Mesothelial cell of epicardium (in vitro differentiated cells): ENCODE measurements at places on chromosomes 11 and 22. TPM values are rescaled to one million over a fixed set of nuclear protein-coding genes. Genes with fewer than 3 reads are reported as not detected.
A peak's percentile ranks its signal among the peaks of the same experiment; 100 is the strongest.

- DNase-seq: no peak
These were observed 58.9 kb downstream of the LINC01488 start for GRCh38 chr11:69540118-69541000.

DNA sequence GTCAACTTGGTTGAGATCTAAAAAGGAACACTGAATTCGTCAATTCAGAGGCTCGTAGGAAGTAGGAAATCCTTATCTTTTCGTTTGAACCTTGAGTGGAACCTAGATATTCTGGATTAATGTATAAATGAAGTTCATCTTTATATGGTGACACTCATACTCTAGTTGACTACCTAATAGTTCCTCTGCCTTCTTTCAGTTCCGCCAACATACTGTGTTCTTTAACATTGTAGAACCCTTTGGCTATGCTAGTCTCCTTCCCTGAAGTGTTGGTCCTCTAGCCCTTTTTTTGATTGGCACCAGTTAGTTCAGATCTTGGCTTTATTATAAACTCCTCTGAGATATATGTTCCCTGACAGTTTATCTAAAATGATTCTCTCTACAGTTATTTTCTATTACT, 1.5 kb downstream of the ATM start:
- no peak for DNase-seq

DNA sequence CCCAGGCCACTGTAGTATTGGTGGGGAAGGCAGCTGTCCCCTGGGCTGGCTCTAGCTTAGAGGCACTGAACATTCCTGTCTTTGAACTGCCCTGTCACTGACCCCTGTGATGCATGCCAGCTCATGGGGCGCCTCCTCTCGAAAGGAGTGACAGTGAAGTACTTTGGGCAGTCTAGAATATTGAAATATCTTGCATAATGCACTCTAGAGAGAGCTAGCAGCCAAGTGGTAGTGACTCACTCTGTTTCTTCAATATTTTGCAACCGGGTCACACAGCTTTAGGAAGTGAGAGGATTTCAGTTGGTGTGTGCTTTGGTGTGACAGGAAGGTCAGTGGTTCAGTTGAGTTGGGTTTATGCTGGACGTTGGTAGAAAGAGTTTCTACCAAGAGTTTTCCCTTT, 35.5 kb upstream of the ST14 start:
- DNase-seq: no peak

DNA sequence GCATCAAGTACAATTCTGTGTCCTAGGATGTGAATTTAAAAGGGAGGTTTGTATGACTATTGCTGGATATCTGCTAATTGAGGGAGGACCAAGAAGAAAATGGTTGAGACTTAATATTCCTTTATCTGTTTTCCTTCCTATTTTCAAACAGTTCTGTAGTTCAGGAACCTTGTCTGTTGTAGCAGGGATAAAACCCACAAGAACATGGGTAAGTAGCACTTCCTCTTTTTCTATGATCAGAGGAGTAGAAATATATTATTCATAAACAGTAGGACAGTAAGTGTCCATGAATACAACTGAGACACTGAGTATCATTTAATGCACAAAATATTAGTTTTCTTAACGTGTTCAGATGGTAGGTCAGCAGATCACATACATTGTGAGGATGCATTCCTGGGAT, 7.6 kb downstream of the MS4A3 start:
- no peak for DNase-seq

DNA sequence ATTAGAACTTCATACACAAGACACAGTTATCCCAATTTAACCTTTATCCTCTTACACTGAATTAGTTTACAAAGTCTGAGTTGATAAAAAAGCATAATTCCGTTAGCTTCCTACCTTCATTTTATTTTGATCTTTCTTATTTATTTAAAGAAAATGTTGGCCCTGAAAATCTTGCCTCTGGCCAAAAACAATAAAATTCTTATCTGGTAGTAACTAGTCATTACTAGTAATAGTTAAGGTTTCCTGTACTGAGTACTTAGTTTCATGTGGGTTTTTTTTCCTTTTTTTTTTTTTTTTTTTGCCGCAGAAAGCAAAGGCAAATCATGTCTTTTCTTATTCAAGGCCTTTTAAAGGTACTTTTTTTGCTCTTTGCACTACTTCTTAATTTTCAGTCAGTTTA, 120.6 kb downstream of the PAX6 start:
- no peak for DNase-seq

DNA sequence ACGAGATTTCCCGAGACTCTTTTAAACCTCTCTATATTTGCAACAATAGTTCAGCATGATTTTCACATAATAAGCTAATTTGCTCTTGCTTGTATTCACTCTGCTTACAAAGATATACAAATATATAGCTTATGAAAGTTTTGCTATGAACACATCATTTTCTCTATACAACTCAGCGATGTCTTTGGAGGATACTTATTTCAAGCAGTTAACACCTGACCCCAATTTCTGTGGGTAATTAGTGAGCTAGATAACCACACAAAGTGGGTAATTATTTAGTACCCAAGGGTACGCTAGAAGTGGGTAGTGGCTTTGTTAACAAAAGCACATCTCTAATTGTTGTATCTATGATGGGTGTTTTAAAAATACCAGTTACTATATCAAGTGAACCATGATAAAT, 12.3 kb downstream of the BLID start:
- DNase-seq: no peak

Gene JAM3
- 36.2 to 39.3 TPM (median 37.6 TPM) in 3 replicates for total RNA-seq

Gene TSPAN18
- 45.4 to 51.3 TPM (median 47.4 TPM) in 3 replicates for total RNA-seq

Gene USP2
- 12.4 to 13.2 TPM (median 13.1 TPM) in 3 replicates for total RNA-seq

Gene UNC93B1
- total RNA-seq: 19.0 to 23.7 TPM (median 20.4 TPM) in 3 replicates

GRCh38 chr22:24001314-24001713, 3.9 kb downstream of the GSTT4 start:
- DNase-seq: no peak

DNA sequence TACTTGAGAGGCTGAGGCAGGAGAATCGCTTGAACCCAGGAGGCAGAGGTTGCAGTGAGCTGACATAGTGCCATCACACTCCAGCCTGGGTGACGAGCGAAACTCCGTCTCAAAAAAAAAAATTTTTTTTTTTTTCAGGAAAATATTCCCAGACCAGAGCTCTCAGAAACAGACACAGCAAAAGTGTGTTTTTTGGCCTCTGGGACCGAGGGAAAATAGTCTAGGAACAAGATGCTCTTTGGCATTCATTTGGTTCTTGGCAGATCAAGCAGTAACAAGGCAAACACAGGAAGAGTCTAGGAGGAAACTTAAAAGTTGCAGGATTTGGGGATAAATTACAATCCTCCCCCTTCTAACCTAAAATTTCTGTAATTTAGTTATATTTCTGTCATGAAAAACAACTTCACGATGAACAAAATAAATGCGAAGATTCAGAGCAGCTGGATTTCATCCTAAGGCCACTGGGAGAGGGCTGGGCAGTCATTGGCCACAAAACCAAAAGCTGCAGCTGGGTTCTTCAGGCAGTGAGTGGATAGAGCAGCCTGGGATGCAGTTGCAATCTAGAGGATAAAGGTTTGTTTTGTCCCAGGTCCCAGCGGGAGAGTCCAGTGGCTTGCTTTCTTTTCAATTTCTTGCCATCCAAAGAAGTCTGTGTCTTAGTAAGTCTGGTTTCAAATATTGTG, 19.7 kb downstream of the ATG16L2 start:
- no peak for DNase-seq

Gene PTPRCAP
- total RNA-seq: 1.4 to 1.8 TPM (median 1.6 TPM) in 3 replicates

GRCh38 chr11:94747146-94747545, 21.0 kb upstream of the AMOTL1 start:
- no peak for DNase-seq

- DNase-seq: no peak
These were observed 184.9 kb upstream of the SESN3 start for GRCh38 chr11:95415837-95416304.

GRCh38 chr22:17475318-17476230, 87.7 kb upstream of the SLC25A18 start:
- no peak for DNase-seq

Gene CCDC157
- 4.7 to 5.8 TPM (median 4.7 TPM) in 3 replicates for total RNA-seq

Gene KCNJ5
- total RNA-seq: 0.09 to 0.23 TPM (median 0.11 TPM) in 3 replicates

GRCh38 chr11:119635776-119636175, 93.2 kb downstream of the NECTIN1 start:
- no peak for DNase-seq

DNA sequence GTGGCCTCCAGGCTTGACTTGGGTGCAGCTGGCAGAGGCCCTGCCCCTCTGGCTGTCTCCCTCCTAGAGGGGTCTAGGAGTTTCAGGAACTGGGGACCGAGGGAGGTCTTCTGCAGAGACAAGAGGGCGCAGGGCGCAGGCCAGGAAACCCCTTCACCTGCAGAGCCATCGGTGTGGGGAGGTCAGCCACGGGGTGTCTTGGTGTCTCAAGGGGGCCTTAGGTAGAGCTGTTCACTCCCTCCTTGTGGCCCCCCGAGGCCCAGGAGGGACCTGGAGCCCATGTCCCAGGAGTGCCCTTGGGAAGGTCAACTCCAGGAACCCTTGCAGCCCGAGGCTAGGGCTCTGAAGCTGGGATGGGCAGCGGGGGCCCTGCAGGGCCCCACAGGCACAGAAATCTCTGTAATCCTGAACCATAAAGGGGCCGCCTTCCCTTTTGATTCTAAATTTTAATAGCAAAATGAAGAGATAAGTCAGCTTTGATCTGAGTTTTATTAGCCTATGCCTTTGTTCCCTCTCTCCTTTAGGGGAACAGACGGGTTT, 31.4 kb upstream of the TH start:
- DNase-seq: peak; percentile 12

Gene KCNJ11
- 2.0 to 3.0 TPM (median 2.1 TPM) in 3 replicates for total RNA-seq

Gene TMEM132A
- total RNA-seq: 182 to 197 TPM (median 193 TPM) in 3 replicates

GRCh38 chr11:126543691-126544090, 188.2 kb downstream of the ST3GAL4 start:
- no peak for DNase-seq

DNA sequence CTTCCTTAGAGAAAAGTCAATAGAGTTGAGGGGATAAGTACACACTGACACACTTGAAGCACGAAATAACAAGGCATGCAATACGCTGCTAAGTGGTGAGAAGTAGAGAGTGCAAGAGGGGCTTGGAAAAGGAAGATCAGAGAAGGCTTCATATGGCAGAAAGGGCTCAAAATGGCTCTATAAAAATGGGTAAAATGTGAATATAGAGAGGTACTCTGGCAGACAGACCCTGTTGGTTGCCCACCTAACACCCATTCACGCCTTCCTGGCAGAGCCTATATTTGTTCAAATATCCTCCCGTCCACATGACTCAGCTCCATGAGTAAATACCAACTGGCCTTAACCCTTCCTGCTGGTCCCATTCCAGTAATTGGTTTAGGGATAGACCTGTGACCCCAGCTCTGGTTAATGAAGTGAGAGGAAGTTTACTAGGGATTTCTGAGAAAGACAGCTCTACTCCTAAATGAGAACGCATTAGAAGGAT, 38.9 kb upstream of the CCDC34 start:
- no peak for DNase-seq

Gene GRIK4
- 1.5 to 2.2 TPM (median 1.8 TPM) in 3 replicates for total RNA-seq

DNA sequence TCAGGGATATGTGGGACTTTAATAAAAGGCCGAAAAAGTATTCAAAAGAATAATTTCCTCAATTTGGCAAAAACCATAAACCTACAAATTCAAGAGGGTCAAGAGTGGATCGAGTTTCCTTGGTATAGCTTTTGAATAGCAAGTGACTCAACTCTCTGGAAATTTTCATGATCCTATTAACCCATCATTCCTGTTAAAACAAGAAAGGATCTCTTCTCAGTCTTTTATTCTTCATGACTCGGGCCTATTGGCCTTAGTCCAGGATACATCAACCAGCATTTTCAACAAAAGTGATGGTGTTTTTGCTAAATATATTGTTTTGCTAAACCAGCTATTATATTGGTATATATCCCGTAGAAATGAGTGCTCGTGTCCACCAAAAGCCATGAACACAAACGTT, 110.3 kb downstream of the ATXN10 start:
- DNase-seq: no peak

Gene CAT
- total RNA-seq: 29.2 to 34.4 TPM (median 30.5 TPM) in 3 replicates

DNA sequence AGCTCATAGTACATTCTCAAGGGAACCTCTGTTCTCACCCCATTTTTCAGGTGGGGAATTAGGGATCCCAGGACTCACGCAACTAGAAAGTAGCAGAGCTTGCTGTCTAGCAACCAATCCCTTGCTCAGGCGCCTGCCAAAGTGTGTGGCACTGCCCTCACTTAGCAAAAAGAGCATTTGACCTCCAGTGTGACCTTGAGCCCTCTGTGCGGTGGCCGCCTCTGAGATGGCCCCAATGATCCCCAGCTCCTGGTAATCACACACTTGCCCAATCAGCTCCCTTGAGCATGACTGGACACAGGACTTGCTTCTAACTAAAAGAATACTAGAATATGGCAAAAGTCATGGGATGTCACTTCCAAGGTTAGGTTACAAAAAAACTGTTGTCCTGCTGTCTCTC, 2.6 kb upstream of the LGALS2 start:
- DNase-seq: no peak

Gene BATF2
- 1.5 to 1.9 TPM (median 1.7 TPM) in 3 replicates for total RNA-seq

Gene OR52I2
- total RNA-seq: not detected in 3 replicates

DNA sequence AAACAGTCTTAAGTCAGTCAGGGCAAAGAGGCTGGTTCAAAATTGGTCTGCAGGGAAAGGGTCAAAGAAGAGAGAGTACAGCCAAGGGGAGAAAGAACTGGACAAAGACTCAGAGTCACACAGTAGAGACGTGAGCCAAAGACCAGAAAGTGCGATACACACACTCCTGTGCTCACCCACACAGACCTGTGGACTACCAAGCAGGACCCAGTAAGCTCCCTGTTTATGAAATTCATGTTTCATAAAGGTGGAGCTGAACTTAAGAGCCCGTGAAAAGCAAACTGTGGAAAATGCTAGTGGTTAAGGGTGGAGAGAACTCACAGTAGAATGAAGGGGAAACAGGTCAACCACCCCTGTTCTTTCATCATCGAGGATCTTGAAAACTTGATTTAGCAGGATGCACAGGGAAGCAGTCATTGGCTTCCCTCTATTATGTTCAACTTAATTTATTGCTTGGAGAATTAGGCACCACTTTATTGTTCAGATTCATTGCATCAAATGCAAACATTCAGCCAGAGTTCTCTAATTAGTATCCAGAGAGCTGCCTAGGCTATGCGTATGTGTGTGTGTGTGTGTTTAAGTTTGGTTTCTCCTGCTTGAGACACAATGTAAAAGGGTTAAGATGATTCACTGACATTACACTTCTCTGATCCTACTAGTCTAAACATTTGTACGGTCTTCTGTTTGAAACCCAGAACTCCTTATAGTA, 160.9 kb upstream of the MTMR2 start:
- DNase-seq: no peak

Gene NUMA1
- 317 to 334 TPM (median 327 TPM) in 3 replicates for total RNA-seq

- no peak for DNase-seq
These were observed 31.7 kb downstream of the TPCN2 start for GRCh38 chr11:69080257-69080995.
